ENCODE measurements at places on chromosomes 4 and X.

DNA sequence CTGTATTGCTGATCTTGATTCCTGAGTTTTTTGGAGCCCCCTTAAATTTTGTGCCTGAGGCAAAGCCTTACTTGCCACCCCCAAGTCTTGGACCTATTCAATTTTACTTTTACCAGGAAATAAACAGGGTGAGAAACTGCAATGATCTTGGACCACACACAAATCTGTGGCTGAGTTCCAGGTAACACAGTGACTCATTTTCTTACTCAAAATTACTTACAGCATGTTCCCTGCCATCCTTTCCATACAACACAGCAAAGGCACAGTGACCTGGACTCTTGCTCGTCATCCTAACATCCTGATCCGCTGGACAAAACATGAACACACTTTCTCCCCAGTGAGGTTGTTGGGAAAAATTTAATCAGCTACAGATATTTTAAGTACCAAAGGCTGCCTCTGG lies 60.7 kb upstream of the S100G start:
- no peak for DNase-seq

GRCh38 chr4:174764105-174764729 lies 64.8 kb downstream of the GLRA3 start:
- no peak for DNase-seq

DNA sequence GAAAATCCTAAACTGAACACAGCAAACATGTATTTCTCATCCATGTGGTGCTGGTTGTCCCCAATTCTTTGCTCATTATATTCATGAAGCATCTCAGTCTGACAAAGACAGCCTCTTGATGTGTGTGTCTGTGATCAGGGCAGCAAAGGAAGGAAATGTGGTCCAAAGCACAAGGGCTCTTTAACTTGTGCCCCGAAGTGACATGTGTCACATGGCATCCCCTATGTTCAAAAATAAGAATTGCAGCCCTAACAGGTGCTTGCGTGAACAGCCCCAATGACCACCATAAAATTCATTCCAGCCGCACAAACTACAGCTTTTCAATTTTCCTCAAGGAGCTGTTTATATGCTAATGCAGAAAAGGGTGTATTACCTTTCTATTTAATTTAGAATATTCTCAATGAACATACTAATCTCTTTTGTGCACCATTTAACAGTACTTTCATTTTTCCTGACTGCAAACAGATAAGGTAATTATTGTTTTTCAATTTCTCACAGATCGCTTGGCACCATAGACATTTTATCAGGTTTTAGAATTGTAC lies 231.9 kb upstream of the CTSO start:
- no peak for DNase-seq

- no peak for DNase-seq
These were observed 8.2 kb downstream of the TNIP3 start for GRCh38 chr4:121155893-121156292.

- no peak for DNase-seq
These were observed 66.2 kb downstream of the IRF2 start for GRCh38 chr4:184408021-184408683.

DNA sequence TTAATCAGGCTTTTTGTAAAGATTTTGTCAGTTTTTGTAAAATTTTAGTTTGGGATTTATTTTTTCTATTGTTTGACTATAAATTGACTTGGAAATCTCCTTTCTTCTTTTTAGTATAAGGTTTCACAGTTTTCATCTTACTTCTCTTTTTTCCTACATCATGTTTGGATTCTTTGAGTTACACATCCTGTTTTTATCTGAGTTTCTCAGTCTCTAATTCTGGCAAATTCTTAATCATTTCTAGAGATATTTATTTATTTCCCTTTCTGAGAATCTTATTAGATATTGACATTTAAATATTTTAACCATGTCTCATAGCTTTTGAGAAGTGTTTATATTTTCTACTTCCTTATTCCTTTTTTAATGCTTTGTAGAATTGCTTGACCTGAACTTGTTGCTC lies 20.7 kb downstream of the USP53 start:
- DNase-seq, result no peak

DNA sequence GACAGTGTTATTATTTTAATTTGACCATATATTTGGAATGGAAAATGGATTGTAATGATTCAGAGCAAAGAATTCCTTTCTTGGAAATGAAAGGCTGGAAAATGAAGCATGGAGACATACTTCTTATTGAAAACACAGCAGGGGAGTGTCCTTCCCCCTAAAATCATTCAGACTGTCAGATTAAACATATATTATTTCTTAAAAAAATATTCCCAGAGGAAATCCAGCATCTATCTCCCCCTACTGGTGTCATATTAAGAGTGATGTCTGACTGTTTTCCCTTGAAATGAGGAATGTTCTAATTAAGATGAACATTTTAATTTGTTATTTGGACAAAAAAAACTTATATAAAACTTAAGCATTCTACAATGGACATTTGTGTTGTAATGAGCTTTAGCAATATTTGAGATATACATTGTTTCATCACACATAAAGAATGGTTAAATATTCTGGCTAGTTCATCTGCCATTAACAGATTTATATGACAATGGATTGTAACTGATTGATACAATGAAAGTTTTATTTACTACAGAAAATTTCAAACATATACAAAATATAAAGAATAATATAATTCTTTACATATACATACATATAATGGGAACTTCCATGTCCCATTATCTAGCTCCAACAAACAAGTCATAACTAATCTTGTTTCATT lies 264.6 kb downstream of the SPRY1 start:
- no peak for DNase-seq

Measured in stimulated activated CD8-positive, alpha-beta memory T cell treated with anti-CD3 and anti-CD28 coated beads, Interleukin-12 subunit alpha, Interleukin-12 subunit beta, amount 100 ng/mL, for 4 hours (primary cell).